ENCODE measurements at places on chromosomes 7 and 10. TPM values are rescaled to one million over a fixed set of nuclear protein-coding genes. Genes with fewer than 3 reads are reported as not detected.

Gene SFRP4
- total RNA-seq, result not detected

Gene CAMK2B
- total RNA-seq, result 0.04 TPM

Gene ABCA13
- 0.46 TPM for total RNA-seq

Gene BAIAP2L1
- 34.1 TPM for total RNA-seq

Gene DENND2A
- total RNA-seq, result 0.91 TPM
